ENCODE measurements at places on chromosomes 4 and X. TPM values are rescaled to one million over a fixed set of nuclear protein-coding genes. Genes with fewer than 3 reads are reported as not detected.

- no peak for DNase-seq
Measured at GRCh38 chrX:14411326-14411725, 118.0 kb upstream of the GLRA2 start.

DNA sequence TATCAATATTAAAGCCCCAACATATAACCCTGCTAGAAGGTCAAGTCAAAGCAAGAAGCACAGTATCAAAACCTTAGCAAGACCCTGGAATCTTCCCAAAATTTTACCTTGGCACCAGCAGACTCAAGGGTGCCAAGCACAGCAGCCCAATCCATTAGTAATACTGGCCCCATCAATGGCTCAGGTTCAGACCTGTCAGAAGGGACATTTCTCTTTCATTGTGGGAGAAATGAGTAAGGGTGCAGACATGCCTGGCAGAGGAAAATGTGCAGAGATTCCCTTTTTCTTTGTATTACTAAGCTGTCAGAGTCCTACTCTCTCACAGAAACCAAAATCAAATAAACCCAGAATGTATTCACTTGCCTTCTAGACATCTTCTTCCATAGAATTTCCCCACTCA, 203.9 kb downstream of the EVC2 start:
- DNase-seq: peak; percentile 30

DNA sequence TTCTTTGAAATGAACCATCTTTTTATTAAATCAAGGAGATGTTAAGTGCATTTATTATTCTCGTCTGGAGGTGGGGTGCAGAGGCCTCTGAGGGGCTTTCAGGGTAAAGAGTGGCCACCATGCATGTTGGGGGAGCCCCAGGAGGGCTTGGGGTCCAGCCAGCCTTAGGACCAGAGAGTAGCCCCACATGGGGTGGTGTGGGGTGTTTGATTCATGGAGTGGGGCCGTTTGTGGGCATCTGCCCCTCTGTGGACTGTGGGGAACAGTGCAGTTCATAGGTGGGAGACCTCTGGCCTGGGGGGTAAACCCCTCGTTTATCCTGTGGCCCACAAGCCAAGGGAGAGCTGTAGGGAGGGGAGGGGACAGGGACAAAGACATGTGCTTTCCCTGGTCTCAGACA, 26.9 kb downstream of the HTRA3 start:
- no peak for DNase-seq

GPR50 gene
- total RNA-seq: not detected

All from fibroblast of the aortic adventitia (primary cell).